Stimulated activated naive CD4-positive, alpha-beta T cell treated with Interleukin-2 at 50 U/mL for 16 hours (primary cell): ENCODE measurements at places on chromosomes 1 and 21.
A peak's percentile ranks its signal among the peaks of the same experiment; 100 is the strongest.

DNA sequence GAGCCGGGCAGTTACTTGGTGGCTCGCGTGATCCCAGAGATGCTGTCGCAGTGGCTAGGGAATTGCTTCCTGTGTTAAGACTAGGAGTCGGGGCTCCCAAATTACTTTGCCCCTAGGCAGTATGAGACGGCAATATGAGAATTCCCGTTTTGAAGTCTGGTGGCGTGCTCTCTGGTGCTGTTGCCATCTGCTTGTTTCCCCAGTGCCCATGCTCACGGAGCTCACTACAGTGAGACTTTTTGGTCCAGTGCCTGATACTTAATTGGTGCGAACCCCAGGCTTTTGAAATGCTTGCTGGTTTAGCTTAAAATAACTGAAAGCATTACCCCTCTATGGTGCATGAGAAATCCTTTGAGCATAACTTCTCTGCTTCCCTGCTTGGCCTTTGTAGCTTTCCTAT, 22.3 kb downstream of the AGT start:
- DNase-seq: no peak

DNA sequence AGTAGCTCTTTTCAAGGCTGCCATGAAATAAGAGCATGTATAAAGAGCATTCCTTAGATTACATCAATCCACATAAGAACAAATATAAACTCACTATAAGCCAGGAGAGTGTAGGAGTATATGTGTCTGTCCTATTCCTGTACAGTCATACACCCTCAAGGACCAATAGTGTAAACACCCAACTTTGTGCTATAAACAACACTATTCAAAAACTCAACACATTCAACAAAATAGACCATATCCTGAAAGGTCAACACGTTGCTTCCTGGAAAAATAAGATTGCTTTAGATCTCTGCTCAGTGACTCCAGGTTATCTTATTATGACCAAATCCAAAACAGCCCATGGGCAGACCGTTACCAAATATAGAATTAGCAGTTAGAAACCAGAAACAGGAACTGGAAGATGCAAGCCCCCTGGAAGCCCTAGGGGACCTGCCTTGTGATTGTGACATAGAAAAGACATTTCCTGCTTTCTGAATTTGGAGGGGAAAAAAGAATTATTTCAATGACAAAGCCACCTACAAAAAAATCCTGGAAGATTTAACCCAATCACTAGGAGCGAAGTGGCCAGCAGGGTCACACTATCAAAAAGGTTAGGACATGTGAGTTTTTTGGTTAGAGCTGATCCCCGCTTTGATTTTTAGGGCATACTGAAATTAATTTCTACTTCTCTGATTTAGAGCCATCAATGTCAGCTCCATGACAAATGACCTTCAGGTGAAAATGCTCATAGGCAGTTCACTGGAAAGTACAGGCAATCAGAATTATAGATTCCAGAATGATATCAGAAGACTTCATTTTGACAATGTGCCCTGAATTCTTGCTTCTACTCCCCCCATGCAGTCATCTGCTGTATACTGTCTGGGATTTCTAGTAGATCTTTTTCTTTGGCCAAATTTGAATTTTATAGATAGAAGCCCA, 59.9 kb downstream of the LRRC8C start:
- no peak for DNase-seq

DNA sequence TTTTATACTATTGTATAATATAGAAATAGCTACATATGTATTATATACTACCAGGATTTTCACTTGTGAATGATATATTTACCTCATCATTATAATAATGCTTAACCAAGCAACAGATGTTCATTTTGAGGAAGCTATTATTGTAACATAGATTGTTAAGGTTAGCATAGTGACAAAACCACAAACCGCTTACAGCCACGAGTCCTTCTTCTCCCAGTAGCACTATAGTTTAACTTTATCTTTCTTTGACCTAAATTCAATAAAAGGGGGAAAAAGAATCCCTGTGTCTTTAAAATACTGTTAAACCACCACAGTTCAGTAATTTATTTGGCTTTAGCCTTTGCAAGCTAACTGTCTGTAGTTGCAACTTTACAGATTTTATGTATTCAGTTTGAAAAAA, 1039.4 kb upstream of the B3GALT2 start:
- DNase-seq: no peak

DNA sequence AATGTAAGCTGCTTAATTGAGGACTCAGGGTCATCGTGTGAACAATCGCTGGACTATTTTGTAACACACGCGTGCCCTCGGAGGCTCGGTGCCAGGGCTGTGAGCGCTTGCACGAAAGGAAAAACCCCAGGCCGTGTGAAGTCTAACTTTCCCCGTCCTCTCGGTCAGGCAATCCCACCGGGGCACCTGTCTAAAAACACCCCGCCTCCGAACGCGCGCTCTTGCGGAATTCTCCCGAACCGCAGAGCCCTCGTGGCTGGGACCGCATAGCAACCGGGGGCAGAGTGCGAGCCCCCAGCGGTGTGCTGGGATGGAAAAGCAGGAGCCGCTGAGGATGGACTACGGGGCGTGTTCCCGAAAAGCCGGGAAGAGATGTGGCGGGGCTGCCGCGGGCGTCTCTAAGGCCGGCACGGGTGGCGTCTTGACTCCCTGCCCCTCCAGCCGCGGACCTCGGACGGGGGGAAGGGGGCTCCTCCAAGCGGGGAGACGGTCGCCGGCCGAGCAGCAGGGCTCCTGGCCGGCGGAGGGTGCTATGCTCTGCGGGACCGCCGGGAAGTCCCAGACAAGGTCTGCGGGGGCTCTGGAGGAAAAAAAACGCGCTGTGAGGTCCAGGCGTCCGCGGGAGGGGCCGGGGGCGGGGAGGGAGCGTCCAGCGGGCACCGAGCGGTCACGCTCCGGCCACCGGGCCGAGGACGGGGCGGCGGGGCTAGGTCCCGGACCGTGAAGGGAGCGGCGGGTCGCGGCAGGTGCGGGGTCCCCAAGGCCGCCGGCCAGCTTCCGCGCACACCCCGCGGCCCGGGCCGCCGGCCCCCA, 936 bp downstream of the ZBTB21 start:
- peak; percentile 66 for DNase-seq

GRCh38 chr1:4655674-4656532, 1.5 kb downstream of the AJAP1 start:
- no peak for DNase-seq

- no peak for DNase-seq
Observed at GRCh38 chr1:162172311-162173102, 103.0 kb downstream of the NOS1AP start.

DNA sequence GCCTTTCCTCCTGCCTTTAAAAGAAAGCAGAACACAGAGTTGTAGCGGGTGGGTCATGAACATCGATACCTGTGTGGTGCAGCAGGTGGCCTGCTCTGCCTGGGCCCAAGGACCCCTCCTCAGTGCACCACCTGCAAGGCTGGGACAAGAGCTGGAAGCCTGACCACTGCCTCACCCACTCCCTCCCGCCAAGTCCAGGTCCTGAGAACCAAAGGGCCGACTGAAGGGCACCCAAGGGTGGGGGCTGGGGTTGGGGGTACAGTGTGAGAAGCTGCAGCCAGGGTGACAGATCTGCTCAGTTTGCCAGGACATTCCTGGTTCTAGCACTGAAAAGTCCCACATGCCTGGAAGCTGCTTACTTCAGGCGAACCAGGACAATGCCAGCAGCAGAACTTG, 36.1 kb downstream of the NTPCR start:
- no peak for DNase-seq

- no peak for DNase-seq
Observed at GRCh38 chr1:119732465-119733168, 20.9 kb downstream of the PHGDH start.

DNA sequence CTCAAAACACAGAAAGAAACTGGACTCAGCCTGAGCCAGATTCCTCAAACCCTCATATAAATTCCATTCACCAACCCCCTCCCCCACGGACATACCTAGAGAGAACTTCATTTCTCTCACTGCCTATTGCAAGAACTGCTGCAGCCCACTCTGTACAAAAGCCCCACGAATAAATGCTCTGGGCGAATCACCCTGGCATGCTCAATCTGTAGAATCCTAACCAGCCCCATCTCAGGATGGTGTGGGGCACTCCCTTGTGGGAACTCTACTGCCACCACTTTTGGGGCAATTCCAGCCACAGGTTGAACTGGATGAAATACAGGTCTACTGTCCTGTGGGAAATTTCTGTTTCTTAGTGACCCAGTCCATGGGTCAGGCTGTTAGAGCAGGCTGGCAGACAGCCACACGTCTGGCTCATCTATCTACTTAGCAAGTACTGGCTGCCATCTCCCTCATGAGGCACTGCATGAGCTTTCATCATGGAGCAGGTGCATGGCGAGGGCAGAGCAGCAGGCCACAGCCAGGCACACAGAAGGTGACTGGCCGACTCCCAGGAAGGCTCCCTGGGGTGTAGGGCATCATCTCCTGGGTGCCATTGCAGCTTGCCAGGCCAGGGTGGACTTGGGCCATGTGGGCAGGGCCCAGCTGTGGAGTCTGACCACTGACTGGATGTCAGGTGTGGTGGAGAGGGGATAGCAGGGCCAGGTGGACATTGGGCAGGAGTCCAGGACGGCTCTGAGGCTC, 1.6 kb upstream of the C1orf35 start:
- DNase-seq: no peak
